ENCODE measurements at places on chromosomes 12 and 14.

DNA sequence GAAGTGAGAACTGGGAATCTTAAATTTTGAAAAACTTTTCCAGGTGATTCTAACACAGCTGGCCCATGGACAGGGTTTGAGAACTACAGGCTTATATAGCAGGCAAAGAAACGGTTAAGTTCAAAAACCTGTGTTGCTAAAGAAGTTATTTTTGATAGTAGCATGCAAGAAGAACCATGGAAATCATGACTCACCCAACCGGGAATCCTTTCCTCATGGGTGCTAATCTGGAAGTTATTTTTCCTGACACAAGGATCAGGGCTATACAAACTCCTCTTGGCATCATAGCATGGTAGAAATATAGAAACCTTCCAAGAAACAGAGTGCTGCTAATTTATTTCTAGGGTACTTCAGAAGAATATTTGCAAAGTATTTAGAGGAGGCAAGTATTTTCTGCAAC lies 588.7 kb downstream of the CCER1 start:
- DNase-seq = no peak
- no peak overlapping the region for H3K4me3 ChIP-seq
- H3K36me3 ChIP-seq = no peaks in the 10 kb centered on the region
- H3K4me1 ChIP-seq = no peaks in the 10 kb centered on the region
- H3K27me3 ChIP-seq = no peaks in the 10 kb centered on the region

GRCh38 chr12:49962861-49963765 lies 1.4 kb downstream of the AQP5 start:
- peak; percentile 56 for DNase-seq
- no peak overlapping the region for H3K27ac ChIP-seq
- H3K36me3 ChIP-seq = no peaks in the 10 kb centered on the region
- peaks cover 63% of the 10 kb centered on the region for H3K27me3 ChIP-seq

DNA sequence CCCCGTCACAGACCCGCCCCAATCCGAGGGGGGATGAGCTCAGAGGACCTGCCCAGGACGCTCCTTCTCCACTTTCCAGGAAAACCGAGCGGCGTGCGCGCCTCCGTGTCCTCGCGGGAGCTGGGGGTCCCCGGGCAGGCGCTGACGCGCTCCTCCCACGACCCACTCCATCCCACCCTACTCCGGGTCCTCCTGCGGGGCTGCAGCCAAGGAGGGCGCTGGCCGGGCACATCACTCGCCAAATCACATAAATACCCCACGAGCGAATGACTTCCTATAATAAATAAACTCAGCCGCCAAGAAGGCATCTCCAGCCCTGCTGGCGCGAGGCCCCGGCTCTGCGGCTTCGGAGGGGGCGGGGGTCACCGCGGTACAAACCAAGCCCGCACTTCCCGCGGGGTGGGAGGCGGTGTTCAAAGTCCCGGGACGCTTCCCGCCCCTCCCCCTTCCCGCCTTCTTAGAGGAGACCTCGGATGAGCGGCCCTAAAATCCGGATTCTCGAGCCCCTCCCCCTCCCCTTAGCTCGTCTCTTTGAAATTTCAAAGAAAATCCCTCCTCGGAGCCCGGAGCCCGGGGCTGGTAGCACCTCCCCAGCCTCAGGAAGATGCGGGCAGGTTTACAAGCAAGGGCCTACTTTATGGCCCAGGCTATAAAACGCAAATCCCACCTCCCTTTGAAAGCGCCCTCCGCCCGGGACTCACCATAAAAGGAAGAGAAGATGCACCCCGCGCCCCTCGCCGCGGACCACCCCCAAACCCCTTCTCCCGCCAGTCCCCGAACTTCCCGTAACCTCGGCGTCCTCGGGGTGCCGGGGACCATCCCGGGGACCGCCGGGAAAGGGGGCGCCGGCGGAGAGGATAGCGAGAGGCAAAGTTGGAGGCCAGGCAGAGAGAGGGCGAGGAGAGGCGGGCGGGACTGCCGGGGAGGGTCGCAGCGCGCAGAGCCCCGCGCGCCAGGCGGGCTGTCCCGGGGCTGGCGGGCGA lies 712 bp upstream of the FZD10 start:
- no peaks in the 10 kb centered on the region for H3K4me1 ChIP-seq
- no peak overlapping the region for H3K27ac ChIP-seq
- H3K27me3 ChIP-seq = peaks cover 13% of the 10 kb centered on the region
- H3K4me3 ChIP-seq = peak overlapping the region; percentile 58

DNA sequence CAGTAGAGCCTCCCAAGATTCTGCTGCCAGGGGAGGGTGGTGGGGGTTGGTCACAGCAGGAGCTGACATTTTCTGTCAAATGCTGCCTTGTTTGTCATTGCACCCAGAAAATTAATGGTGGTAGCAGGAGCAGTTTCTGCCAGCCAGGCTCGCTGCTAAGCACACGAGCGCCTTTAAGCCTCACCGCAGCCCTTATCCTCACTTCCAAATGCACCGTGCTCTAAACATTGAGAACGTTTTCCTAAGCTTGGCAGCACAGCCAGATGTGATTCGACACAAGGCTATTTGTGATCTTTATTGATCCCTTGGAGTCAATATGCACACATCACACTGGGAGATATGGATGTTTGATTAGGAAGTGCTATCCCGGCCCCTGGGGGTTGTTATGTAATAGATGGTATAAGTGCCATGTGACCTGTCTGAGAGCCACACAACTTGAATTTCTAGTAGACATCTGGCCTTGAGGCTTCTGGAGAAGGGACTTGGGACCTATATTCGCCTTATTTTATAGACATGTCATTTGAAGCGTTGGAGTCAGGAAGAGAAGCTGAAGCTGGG lies 31.6 kb upstream of the BEGAIN start:
- DNase-seq = no peak
- H3K27me3 ChIP-seq = peaks cover 30% of the 10 kb centered on the region
- no peak overlapping the region for H3K4me3 ChIP-seq
- H3K27ac ChIP-seq = no peak overlapping the region

- H3K36me3 ChIP-seq = no peaks in the 10 kb centered on the region
- H3K27me3 ChIP-seq = no peaks in the 10 kb centered on the region
- no peaks in the 10 kb centered on the region for H3K4me1 ChIP-seq
- H3K27ac ChIP-seq = no peak overlapping the region
- DNase-seq = no peak
Observed at GRCh38 chr12:84186433-84186832, 726.2 kb downstream of the SLC6A15 start.

DNA sequence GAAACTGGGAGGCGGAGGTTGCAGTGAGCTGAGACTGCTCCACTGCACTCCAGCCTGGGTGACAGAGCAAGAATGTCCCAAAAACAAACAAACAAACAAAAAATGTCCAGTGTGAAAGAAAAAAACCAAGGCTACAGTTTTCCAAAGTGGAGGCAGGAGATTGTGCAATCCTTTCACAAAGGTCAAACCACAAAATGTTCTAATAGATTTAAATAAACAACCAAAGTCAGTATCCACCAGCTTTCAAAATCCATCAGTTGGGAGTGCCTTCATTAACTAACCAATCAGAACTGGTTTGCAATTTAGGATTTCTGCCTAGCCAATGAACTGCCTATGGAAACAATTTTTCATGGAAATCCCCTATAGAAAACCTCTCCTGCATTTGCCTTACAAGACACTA lies 52.3 kb upstream of the TRIM9 start:
- no peak overlapping the region for H3K4me3 ChIP-seq
- no peaks in the 10 kb centered on the region for H3K36me3 ChIP-seq
- H3K27me3 ChIP-seq = no peaks in the 10 kb centered on the region
